ENCODE measurements at places on chromosomes 1 and 21.
A peak's percentile ranks its signal among the peaks of the same experiment; 100 is the strongest.

DNA sequence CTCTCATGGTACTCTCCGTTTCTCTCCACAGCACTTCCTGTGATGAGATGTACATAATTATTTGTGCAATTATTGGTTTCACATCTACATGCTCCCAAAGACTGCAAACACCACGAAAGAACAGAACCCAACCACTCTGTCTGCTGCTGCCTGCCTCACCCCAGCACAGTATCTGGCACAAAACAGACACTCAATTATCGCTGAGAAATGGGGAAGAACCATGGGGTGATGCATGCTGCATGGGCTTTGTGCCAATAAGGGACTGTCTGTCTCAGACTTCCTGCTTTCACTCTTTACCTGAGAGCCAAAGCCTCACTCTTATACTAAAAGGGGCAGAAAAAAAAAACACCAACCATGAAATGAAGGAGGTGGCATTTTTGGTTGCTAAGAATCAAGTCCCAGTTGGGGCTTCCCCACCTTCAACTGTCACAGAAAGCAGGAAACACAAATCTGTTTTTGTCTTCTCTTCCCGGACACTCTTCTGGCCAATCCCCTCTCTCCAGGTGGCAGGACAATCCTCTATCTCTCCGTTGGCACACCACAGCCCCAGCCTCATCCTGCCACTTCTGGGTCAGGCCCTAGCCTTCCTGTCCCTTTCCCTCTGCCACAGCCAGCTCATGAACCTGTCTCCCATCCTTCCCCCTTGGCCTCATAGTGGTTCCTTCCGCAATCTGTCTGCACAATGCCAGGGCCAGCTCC lies 82.0 kb downstream of the TGFBR3 start:
- DNase-seq = peak; percentile 82

DNA sequence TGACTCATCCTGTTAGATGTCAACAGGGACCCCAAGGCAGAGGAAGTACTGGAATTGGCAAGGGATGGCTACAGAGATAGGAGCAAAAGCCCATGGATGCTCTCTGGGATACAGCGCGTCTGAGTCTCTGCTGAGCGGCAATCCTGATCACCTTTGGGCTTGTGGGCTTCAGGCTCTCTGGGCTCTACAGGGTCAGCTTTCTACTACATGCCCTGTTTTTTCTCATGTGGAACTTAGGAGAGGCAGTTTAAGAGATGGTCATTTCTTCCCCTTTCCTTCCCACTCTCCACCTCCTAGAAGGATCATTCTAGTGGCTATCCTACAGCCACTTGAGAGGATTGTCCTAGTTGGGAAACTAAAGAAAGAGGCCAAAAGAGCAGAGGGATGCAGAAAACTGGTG lies 1.3 kb downstream of the LINGO4 start:
- DNase-seq = no peak

GRCh38 chr1:20164694-20165202 lies 21.1 kb upstream of the UBXN10 start:
- no peak for DNase-seq

- no peak for DNase-seq
Observed at GRCh38 chr21:42661688-42662429, 8.4 kb downstream of the PDE9A start.

GRCh38 chr1:5526822-5527551 lies 465.2 kb downstream of the NPHP4 start:
- DNase-seq = no peak

- peak; percentile 68 for DNase-seq
Observed at GRCh38 chr21:45820171-45821091, 161.1 kb upstream of the COL6A1 start.

DNA sequence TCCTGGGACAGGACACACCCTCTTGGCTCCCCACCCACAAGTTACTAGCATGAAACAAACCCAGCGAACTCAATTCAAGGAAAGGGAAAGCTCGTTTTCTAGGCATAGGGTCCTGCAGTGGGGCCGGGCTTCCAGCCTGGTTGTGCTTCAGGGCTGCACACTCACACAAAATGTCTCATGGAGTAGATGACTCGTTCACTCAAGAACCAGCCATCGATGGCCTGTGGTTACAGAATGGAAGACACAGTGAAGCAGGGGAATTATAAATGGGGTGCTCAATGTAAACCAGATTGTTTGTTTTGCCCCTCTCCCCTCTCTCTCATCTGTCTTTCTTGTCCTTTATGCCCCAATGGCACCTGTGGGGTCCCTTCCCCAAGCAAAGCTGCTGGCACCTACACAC lies 56.0 kb upstream of the COX20 start:
- no peak for DNase-seq

All from stimulated activated effector memory CD8-positive, alpha-beta T cell treated with anti-CD3 and anti-CD28 coated beads, Interleukin-12 subunit alpha, Interleukin-12 subunit beta, amount 100 ng/mL, for 72 hours (primary cell).